ENCODE measurements at places on chromosomes 5 and 9.
A peak's percentile ranks its signal among the peaks of the same experiment; 100 is the strongest.

DNA sequence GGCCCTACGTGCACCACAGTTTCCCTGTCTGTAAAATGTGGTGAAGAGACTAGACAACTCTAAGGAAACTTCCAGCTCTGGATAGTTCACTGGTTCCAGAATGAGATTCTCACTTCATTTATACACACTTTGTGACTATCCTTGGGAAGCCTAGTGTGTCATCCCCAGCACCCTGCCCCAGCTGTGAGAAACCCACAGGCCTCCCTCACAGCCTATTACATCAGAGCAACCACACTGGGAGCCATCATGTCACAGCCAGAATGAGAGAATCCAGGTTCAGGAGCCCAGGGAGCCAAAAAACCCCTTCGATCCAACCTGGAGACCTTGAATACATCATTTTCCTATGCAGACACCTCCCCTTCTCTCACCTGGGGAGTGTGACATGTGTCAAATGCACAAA, 21.0 kb upstream of the HAND1 start:
- DNase-seq: no peak

DNA sequence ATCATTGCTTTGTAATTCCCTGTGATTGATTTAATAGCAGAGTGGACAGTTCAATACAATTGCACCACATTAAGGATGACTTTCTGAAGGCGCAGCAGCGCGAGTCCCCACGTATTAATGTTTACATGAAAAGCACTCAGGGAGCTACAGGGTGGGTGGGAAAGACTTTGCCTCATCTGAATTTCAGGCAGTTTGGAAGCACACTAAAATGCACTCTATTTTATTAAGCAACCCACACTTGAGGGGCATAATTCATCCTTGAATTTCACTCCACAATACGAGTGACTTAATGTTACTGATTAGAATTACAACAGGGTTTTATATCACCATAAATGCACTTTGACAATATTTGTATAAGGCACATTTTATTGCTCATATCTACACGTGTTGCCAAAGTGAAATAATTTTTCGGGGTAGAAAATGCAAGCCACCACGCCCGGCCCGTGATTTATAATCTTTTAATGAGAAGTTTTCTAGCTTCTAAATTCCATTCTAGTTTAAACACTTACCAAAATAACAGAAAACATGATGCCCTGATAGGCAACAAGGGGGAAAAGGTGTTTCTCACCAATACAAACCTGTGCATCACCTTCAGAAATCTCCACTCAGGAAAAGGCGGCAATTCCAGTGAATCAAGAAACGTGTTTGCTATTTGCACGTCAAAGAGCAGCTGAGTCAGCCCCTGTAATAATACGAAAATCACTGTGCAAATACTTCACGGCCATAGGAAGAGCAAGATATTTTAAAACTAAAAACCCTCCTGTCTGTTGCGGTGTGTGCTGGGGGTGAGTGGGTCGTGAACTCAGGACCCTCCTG, 40.5 kb downstream of the IRX4 start:
- DNase-seq: no peak

DNA sequence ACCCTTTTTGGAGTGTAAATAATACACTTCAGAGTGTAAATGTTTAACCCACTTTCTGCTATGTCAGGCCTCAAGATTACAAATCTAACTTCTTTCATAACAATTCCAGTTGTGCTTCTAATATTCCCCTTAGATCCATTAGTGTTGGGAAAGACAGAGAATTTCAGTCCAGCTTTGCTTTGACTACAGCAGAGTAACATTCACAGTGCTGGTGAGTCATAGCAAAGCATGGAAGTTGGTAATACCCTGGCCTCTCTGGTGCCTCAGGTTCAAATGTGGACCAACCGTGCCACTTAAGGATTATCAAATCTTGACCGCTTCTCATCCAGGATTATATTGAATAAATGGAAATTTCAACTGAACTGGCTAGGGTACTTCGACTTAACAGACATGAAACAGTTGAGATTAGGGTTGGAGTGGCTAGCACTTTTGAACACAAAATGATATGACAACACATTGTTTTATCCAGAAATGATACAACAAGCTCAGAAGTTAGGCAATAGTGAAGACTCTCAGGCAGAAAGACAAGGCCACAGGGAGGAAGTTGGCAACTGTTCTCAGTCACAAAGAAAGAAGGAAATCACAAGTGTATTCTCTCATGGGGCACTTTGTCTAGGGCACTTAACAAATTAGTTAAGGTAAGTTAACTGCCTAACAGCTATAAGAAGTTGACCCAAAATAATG, 24.4 kb upstream of the RASA1 start:
- DNase-seq: no peak

DNA sequence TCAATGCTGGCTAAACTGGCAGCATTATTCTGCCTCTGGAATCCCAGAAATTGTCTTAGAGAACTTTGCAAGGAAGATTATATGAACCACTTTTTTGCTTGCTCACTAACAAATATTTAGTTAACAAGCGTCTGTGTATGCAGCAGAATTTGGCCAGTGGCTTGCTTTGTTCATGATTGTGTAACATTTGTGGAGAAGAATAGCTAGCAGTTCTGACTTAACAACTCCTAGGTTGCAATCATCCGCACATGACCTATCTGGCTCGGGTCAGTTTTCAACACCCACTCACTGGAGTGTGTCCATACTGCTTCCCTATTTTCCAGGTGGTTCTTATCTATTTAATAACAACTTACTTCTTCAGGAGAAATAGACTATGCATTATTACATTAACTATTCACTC, 98.5 kb downstream of the SNX18 start:
- no peak for DNase-seq

GRCh38 chr9:78879324-78880100, 582.6 kb downstream of the PSAT1 start:
- no peak for DNase-seq

DNA sequence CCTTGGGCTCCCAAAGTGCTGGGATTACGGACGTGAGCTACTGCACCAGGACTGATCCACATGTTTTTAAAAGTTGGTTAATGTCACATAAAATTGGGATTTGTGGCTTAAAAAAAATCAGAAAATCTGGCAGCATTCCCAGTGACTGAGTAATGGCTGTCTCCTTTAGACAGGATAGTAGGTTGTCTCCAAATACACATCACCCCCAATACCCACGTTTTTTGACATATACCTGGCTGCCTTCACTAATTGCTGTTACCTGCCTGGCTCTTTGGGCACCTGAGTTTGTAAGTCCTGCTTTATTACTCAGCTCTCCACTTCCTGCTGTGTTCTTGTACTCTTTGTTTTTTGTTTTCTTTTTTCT, 84.8 kb downstream of the KDM4C start:
- DNase-seq: no peak

DNA sequence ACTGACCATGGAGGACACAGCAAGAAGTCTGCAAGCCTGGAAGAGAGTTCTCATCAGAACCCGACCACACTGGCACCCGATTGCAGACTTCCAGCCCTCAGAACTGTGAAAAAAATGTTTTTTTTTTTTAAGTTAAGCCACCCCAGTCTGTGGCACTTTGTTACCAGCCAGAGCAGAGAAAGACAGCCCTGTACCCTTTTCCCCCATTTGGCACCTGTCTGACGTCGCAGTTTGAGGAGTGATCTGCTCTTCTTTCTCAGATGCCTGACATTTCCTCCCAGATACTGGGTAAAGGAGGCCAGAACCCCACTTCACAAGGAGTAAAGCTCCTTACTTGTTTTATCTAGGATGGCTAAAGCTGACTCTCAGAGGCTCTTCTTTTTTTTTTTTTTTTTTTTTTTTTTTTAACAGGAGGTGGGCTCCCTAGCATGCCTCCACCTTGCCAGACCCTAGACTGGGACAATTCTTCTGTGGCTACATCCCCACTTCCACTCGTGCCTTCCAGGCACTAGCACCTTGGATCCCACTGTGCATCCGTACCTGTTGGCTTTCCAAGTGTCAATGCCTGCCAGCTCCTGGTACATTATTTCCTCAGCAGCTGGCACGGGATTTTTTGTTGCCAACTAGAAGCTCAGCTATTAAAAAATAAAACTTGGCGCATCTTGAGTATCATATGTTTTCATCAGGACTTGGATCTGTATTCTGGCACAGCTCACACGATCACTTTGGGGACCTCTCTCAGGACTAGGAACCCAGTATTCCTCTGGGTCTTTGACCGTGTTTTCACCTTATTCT, 14.4 kb downstream of the CAMK4 start:
- DNase-seq: no peak

- no peak for DNase-seq
Observed at GRCh38 chr5:88426441-88426840, 157.8 kb upstream of the TMEM161B start.

GRCh38 chr5:39785410-39785809, 360.6 kb upstream of the DAB2 start:
- DNase-seq: no peak

- DNase-seq: no peak
Observed at GRCh38 chr9:134551644-134552348, 89.8 kb upstream of the COL5A1 start.

- no peak for DNase-seq
Observed at GRCh38 chr5:77640589-77641396, 2.3 kb upstream of the OTP start.

GRCh38 chr5:178237431-178238312, 5.1 kb upstream of the PHYKPL start:
- DNase-seq: no peak

DNA sequence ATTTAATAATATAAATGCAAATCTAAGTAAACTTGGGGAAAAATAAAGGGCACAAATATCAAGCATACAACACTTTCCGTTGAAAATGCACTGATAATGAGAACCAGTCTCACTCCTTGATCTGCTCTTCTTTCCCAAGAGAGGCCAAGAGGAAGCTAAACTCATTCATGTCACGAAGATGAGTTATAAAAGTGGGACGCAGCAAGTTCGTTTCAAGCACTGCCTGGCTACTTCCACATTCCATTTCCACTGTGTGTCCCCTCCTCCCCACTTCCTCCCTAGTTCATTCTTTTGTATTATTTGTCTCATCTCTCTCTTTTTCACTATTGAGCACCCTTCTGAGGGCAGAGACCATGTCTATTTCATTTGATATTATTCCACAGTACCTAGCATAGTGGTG, 158.1 kb downstream of the SLC24A2 start:
- DNase-seq: no peak

GRCh38 chr9:29769019-29769418, 2195.7 kb upstream of the C9orf72 start:
- no peak for DNase-seq

DNA sequence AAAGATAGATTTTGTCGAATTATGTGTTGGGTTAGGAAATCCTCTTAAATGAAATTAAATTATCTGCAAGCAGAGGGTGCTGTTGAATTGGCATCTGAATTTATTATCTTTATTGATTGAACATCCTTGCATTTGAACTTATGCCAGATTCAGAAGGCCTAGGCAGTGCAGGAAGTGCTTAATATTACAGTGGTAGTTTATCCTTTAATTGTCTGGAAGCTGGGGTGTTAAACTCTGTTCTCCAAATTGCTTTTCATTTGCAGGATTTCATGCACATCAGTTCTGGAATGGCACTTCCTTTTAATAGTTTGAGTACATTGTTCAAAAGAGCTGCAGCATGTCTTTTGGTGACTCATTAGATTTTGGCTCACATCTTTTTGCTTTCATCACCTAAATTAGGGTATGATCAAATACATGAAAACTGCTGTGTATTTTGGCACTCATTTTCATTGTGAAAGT, 186.3 kb downstream of the KDM4C start:
- no peak for DNase-seq

- no peak for DNase-seq
Observed at GRCh38 chr9:7174884-7175283, 417.1 kb downstream of the KDM4C start.

DNA sequence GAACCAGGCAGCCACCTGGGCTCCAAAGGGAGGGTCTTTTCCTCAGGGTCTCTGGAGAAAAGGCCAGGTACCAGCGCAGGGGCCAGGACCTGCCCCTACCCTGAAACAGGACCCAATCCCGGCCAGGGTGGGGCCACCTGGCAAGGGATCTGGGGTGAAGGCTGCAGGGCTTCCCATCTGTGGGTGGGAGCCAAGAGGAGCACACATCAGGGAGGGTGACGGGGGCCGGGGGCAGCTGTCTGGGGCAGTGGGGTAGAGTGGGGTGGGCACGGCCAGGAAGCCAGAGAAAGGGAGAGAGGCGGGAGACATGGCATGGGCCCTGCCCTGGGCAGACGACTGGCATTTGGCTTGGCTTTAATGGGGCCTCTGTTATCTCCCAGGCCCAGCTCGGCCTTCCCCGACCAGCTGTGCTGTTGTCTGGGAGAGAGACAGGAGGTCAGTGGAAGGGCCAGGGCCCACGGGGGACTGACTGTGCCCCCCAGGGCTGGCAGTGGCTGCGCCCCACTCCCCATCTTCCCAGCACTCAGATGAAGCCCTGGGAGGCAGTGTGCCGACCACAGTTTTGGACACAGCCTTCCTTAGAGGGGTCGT, 57.2 kb upstream of the RNF130 start:
- no peak for DNase-seq

DNA sequence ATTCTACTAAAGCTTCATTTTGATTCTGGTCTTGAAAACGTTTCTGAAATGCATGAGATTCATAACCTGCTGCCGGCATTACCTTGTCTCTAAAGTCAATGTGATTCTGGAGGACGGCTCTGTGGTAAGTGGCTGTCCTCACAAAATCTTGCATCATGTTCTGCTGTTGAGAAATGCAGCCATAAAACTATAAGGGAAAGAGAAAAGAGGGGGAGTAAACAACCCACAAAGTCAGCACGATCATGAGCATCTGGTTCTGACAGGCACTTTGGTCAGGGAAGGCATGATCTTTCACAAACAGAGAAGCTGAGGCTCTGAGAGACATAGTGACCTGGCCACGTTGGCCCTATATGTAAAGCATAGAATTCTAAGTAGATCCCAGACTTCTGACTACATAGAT, 168.9 kb upstream of the PUM3 start:
- no peak for DNase-seq

GRCh38 chr9:1522219-1522767, 472.1 kb downstream of the DMRT2 start:
- no peak for DNase-seq

GRCh38 chr5:32233220-32233695, 59.1 kb upstream of the GOLPH3 start:
- DNase-seq: no peak

- DNase-seq: no peak
Observed at GRCh38 chr9:9215050-9215449, 1397.8 kb downstream of the PTPRD start.

GRCh38 chr5:138745268-138745667, 8.0 kb upstream of the CTNNA1 start:
- DNase-seq: no peak

GRCh38 chr9:87343816-87344430, 153.7 kb upstream of the DAPK1 start:
- DNase-seq: no peak

GRCh38 chr5:73448463-73449136, at the start of gene FOXD1:
FOXD1 (minus strand) TSS chr5:73448777; CDS start chr5:73448362, 415 bp downstream.
- DNase-seq: peak; percentile 40

All from NCI-H2227 treated with DMSO at 0.1 percent for 48 hours (cell line).